Iris pigment epithelial cell (primary cell): ENCODE measurements at places on chromosomes 11 and 22.

DNA sequence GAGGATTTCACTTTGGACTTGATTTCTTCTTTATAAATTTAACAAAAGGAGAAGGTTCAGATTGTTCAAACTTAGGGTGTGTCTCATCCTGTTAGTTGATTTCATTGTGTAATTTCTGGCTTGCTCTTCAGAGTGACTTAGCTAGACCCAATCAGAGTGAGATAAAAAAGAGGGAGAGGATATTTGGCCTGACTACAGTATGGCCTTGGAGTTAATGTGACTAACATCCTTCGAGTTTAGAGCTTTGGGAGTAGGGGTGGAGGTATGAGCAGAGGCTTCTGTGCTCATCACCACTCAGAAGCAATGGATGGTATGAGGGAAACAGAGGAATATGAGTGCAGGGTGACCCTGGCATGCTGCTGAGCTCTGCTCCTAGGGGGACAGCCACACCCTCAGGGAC, 114.2 kb downstream of the ME3 start:
- peak; percentile 80 for DNase-seq

- no peak for DNase-seq
Observed at GRCh38 chr11:119329320-119329719, 5.0 kb upstream of the RNF26 start.

DNA sequence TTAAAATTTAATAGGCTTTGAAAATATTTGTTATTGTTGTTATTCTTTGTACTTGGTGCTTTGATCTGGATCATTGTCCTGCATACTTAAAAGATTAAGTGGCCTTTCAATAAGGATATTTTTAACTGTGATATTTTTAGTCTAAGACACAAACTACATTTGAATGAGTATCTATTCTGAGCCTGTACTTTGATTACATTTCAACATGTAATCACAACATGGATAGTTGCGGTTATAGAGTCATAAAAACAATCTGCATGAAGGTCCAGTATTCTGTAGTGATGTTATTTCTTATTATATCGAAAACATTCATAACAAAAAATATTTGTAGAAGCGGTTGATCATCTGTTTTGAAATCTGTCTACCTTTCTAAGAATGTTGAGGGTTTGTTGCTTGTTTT, 58.6 kb downstream of the HIPK3 start:
- DNase-seq: no peak

DNA sequence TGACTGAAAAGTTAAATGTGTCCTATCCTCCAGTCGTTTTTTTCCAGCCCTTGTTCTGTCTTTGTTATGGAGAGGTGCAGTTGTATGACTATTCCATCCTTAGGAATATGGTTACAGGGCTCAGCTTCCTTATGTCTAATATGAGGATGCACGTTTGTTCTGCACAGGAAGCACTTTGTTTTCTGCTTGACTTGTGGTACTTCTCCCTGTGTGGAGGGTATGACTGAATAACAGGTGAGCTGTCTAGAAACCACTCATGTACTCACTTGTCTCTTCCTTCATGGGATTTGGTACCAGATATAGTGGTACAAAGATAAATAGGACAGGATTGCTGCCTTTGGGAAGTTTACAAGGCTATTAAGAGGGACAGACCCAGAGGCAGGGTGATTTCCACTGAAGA, 17.4 kb downstream of the CABIN1 start:
- DNase-seq: no peak

DNA sequence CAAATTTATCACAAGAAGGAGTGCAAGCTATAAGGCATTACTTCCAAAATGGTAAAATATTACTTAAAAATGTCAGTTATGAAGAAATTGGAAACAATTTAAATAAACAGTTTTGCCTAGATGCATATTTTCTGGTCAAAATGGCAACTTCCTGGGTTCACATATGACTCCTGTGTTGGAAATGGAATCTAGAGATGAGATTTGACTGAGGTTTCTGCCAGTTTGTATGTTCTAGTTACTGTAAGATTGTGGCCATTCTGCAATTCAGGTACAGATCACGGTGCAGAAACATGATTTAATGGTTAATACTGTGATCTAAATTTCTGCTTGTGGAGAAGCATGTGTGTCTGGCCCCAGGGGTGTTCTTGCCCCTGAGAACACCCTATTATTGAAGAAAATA, 3.4 kb upstream of the OR4C6 start:
- no peak for DNase-seq

DNA sequence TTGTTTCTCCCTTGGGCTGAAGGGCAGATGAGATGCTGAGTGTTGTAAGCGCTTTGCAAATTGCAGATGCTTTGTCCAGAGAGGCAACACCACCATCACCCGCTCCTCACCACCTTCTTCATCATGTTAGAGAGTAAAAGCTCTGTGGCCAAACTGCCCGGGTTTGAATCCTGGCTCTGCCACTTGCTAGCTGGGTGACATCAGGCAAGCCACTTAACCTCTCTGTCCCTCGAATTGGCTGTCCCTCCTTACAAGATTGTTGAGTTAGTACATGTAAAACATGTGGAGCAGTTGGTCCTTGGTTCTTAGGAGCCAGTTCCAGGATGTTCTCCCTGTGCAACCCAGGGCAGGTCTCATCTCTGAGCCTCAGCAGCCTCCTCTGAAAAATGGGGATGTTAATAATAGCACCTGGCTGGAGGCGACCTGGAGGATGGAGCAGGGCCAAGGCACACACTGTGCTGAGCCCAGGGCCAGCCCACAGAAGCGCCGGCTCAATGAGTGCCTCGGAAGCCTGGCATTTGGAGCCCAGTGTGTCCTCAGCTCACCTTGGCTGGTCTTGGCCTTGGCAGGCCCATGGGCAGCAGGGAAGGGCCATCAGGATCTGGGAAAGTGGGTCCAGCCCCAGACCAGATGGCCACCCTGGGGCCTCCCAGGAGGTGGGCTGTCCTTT, 10.5 kb downstream of the C11orf86 start:
- no peak for DNase-seq

DNA sequence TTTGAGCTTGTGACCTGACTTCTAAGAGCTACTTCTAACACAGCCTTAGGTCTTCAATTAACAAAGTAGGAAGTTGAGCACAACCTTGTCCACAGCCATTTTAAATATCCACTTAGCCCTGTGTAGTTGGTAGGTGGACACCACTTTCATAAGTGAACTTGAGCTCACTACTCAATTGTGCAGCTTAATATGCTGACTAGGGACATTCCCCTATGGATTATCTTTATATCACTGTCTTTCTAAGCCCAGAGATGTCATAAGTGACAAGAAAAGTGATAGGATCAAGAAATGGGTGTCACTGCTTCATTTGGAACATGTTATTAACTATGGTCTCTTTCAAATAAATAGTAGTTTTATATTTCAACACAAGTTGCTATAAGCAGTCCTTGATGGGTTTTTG, 4.0 kb upstream of the ATP5MG start:
- DNase-seq: no peak

DNA sequence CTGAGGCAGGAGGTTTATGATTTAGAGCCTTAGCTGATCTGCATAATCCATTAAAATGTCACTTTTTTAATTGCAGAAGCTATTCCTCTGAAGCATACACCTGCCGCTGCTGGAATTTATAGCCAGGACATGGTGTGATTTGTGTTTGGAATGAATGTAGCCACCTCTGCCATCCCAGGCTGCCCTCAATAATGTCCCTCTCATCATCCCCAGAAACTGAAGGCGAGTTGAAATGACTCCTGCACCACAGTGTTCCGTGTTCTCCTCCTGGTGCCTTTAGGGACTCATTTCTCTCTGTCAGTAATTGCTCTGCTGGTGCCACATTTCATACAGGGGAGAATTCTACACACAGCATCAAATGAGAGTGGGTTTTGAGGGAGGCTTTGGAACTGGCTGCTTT, 191.0 kb downstream of the C11orf91 start:
- no peak for DNase-seq

GRCh38 chr22:32416556-32417085, 4.6 kb upstream of the RTCB start:
- no peak for DNase-seq

GRCh38 chr11:69513196-69513595, 31.7 kb downstream of the LINC01488 start:
- DNase-seq: no peak

DNA sequence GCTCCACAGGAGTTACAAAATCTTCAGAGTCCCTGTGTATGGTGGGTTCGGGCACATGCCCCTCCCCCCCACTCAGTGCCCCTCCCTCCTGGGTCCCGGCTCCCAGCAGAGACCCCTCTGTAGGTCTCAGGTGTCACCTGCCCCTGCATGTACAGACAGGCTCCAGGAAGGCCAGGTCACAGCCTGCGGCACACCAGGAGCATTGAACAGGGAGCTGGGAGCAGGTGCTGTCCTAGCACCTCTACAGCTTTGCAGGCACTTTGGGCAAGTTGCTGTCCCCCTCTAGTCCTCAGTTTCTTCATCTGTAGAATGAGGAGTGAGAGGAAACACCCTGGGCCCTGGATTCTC, 80.1 kb upstream of the RTL6 start:
- DNase-seq: no peak

DNA sequence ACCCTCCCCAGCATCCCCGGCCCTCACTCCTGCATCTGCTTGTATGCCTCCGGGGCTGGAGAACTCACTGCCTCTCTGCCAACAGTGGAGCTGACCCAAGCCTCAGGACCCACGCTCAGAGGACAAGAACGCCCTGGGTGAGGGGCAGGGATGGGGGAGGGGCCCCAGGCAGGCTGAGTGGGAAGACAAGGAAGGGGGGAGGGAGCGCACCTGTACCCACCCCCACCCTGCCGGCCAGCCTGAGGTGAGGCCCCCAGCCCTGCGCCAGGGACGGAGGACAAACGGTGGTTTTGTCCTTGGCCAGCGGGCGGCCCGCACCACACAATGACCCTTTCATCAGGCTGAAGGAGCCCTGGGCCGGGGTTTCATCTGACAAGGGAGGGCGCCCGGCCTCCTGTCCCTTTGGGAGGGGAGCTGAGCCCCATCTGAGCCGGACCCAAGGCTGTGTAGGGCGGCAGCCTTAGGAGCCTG, 10.0 kb downstream of the WNT7B start:
- DNase-seq: no peak

- no peak for DNase-seq
Observed at GRCh38 chr11:109390752-109391151, 31.2 kb upstream of the C11orf87 start.

- DNase-seq: peak; percentile 24
Observed at GRCh38 chr11:44775366-44775984, 48.7 kb downstream of the TSPAN18 start.

DNA sequence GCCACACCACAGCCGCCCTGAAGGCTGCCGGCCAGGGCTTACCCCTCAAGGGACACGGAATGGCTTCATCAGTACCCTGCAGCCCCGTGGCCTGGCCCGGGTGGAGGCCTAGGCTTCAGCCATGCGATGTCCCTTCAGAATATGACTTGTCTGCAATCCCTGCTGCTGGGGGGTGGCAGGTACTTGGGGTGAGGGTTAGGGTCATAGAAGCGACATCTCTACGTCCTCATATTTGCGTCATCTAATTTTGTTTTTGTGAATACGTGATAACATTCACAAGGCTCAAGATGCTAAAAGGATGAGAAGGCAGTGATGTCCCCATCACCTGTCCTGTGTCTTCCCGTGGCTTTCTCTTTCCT, 6.4 kb downstream of the CCND1 start:
- DNase-seq: no peak

GRCh38 chr22:44972363-44973083, 37.3 kb downstream of the PHF21B start:
- no peak for DNase-seq
